G401 (cell line): ENCODE measurements at places on chromosomes 2 and 18.
A peak's percentile ranks its signal among the peaks of the same experiment; 100 is the strongest.

DNA sequence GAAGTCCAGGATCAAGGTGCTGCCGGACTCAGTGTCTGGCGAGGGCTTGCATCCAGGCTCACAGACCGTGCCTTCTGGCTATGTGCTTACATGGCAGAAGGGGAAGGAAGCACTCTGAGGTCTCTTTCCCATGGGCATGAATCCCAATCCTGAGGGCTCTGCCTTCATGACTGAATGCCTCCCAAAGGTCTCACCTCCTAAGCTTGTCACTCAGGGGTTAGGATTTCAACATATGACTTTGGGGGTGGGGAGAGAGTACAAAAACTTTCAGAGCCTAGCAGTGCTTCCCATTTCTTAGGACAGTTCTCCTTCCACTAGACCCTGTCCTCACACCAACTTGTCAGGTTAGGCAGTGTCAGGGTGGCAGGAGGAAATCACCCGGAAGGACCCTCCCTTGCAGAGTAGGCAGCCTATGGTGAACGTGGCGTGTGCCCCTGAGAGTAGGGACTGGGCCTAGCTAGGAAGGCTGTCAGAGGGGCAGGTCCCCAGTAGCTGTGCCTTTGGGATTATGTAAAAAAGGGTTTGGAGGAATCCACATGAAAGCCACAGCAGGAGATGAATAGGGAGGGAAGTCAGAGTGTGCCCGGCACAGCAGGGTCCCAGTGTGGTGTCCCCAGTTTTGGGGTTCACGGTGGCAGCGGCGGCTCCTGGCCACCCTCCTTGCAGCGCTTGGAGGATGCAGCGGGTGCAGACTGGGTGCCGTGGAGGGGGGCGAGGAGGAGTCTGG is 233.3 kb downstream of the LDLRAD4 start:
- peak; percentile 93 for DNase-seq

DNA sequence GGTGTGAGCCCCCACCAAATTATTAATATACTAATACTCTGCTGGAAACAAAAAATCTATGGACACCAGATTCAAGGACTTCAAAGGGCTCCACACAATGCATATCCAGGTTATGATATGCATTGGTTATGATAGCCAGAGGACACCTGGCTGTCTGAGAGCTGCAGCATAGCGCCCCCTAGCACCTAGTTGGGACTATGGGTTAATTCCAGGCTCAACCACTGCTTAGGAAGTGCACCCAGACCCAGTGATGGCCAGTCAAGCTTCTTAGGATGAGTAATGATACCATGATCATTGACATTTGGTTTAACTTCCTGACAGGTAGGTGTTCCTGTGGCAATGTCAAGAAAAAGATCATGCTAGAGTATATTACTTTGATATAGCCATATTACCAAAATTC is 3.8 kb upstream of the FRZB start:
- no peak for DNase-seq

DNA sequence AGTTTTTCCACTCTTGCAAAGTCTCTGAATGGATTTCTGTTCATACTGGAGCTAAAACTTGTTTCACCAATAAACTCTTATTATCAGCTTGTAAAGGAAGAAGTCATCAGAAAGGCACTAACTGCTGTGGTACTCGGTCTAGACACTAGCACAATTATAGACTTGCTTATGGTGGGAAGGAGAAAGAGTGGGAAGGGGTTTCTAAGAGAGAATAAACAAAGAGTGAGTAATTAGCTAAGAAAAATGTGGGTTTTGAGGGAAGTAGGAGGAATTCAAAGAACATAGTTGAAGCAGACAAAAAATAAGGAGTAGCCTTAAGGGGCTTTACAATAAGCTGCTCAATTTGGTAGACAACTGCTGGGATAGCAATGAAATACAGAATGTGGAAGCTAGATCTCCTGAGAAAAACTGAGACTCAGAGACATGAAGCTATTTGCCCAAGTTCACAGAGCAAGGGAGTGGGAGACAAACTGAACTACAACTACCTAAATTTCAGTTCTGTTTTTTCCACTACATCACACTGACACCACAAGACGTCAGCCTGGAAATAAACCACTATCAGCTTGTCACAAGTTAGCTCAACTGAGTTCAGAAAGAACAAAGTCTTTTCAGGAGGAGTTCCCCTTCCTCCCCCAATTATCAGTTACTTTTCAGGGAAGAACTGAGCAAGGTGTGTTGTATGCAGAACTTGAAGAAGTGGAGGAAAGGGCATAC is 59.7 kb downstream of the MAP4K3 start:
- no peak for DNase-seq

GRCh38 chr2:189561371-189562038 is 19.1 kb downstream of the SLC40A1 start:
- DNase-seq = no peak

DNA sequence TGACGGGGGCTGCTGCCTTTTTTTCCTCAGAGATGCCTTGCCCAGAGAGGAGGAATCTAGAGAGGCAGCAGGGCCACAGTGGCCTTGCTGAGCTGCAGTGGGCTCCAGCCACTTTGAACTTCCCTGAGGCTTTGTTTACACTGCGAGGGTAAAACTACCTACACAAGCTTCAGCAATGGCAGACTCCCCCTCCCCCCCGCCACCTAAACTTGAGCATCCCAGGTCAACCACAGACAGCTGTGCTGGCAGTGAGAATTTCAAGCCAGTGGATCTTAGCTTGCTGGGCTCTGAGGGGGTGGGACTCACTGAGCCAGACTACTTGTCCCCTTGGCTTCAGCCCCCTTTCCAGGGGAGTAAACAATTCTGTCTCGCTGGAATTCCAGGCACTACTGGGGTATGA is 11.8 kb downstream of the SYT4 start:
- no peak for DNase-seq

- DNase-seq = no peak
Measured at GRCh38 chr2:10019602-10020400, 23.5 kb upstream of the KLF11 start.

DNA sequence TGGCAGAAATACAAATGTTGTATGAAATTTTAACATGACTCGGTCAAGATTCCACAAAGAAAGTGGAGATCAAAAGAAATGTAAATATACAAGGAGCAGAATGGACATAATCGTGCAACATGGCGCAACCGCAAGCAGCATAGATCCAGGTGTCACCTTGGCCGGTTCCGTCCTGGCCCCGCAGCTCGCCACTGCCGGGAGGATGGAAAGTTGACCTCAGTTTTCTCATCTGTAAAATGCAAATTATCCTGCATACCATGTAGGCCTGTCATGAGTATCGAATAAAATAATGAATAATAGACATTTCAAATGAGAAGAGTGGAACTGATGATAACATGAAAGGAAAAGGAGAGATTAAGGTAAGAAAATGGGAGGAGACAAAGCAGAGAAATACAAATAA is 427.3 kb upstream of the SMIM21 start:
- no peak for DNase-seq

GRCh38 chr2:8534386-8534728 is 147.5 kb upstream of the ID2 start:
- DNase-seq = no peak

- DNase-seq = no peak
Measured at GRCh38 chr2:974054-974453, 23.4 kb downstream of the SNTG2 start.

DNA sequence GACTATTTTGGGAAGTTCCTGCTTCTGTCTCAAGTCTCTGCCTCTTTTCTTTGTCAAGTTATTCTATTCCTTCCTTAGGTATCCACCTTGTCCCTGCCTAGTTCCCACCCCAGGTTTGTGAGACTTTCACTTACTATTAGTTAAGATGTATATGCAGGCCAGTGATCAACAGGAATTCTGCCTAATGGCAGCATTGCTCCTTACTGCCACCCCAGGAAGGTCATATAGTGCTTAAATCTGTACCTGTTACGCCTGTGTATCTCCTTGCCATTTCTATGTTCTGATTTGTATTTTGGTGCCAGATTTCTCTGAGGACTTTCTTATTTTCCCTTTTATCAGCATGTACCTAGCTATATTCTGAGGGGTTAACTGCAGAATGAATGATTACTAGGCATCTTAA is 746.0 kb upstream of the TMEFF2 start:
- no peak for DNase-seq
